ENCODE measurements at places on chromosomes 1 and 21. TPM values are rescaled to one million over a fixed set of nuclear protein-coding genes. Genes with fewer than 3 reads are reported as not detected.

The ATP1A4 gene
- polyA plus RNA-seq: 0.06 TPM

The LIN28A gene
- not detected for polyA plus RNA-seq

The PIK3C2B gene
- 14.2 TPM for polyA plus RNA-seq

The LCE1E gene
- 0.04 TPM for polyA plus RNA-seq

The SFT2D2 gene
- polyA plus RNA-seq: 7.7 TPM

The FAM72C gene
- 0.90 TPM for polyA plus RNA-seq

The ETV3L gene
- not detected for polyA plus RNA-seq

The DNAJC28 gene
- polyA plus RNA-seq: 1.2 TPM

The WNT2B gene
- polyA plus RNA-seq: 3.2 TPM

The CAPN8 gene
- polyA plus RNA-seq: 1.5 TPM

The SLAMF6 gene
- 1.4 TPM for polyA plus RNA-seq

The B3GALT2 gene
- polyA plus RNA-seq: 0.28 TPM

The PSMB2 gene
- 29.7 TPM for polyA plus RNA-seq

The RBP7 gene
- 47.6 TPM for polyA plus RNA-seq

The COL8A2 gene
- 2.9 TPM for polyA plus RNA-seq

The MROH7 gene
- 0.80 TPM for polyA plus RNA-seq

The FRRS1 gene
- 2.3 TPM for polyA plus RNA-seq

The LAPTM5 gene
- polyA plus RNA-seq: 10.0 TPM

The CD2 gene
- 4.8 TPM for polyA plus RNA-seq
